Glomerular endothelial cell (primary cell): ENCODE measurements at places on chromosomes 5 and 9.

DNA sequence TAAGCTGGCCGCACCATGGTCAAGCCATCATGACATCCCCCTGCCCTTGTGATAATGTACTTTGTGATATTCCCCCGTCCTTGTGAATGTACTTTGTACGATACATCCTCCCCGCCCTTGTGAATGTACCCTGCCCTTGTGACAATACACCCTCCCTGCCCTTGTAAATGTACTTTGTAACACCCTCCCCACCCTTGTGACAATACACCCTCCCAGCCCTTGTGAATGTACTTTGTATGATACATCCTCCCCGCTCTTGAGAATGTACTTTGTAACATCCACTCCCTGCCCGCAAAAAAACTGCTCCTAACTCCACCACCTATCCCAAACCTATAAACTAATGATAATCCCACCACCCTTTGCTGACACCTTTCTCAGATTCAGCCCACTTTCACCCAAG, 313.8 kb downstream of the CTNND2 start:
- DNase-seq = no peak

GRCh38 chr5:56072863-56073766, 78.4 kb upstream of the IL6ST start:
- no peak for DNase-seq

DNA sequence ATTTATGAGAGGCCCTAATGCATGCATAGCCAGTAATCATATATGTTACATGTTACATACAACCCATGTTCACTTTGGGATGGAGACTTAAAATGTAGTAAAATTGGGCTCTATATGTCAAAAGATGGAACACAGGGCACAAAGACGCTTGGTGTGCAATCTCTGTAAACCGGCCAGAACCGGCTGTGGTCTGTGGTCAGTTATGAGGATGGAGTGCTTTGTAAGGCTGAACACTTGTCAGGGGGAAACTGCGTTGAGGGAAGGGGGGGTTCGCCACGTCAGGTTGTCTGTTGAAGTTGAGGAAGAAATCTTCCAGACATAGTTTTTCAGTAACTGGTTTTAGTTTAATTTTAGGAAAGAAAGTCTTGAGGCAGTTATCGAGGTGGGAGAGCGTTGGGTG, 2.7 kb upstream of the CKMT2 start:
- no peak for DNase-seq

DNA sequence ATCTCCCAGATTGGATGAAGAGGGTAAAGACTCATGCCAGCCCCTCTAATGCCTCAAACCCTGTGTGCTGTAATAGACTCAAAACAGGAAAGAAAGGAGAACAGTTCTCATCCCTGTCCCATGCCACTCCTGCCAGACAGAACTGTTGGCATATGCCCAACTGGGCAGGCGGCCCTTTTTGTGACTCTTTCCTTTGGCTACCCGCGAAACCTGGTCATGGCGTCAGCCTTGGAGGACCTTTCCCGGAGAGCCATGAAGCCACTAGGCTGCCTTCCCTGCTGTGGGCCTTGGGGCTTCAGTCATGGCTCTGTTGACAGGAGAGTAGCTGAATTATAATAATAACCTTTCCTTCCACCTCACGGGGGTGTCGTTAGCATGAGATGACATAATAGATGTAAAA, 75.9 kb upstream of the SEMA6A start:
- DNase-seq = no peak

GRCh38 chr9:128250839-128251731, 24.7 kb downstream of the GOLGA2 start:
- no peak for DNase-seq

DNA sequence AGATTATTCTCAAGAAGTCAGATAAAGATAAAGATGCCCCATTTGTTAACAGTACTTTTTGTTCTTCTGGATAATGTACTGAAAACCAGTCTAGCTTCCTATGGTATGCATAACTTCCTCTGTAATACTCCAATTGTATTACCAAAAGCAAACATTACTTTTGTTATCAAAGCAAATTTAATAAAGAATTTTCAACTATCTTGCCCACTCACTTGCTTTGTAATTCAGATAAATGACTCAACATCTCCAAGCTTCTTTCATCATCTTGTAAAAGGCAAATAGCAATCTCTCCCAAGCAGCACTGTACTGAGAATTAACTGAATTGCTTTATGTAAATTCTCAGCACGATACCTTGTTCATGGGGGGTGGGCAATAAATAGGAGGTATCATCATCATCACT, 98.3 kb downstream of the NFIB start:
- no peak for DNase-seq

- no peak for DNase-seq
Measured at GRCh38 chr5:75538211-75538610, 26.5 kb downstream of the POLK start.

DNA sequence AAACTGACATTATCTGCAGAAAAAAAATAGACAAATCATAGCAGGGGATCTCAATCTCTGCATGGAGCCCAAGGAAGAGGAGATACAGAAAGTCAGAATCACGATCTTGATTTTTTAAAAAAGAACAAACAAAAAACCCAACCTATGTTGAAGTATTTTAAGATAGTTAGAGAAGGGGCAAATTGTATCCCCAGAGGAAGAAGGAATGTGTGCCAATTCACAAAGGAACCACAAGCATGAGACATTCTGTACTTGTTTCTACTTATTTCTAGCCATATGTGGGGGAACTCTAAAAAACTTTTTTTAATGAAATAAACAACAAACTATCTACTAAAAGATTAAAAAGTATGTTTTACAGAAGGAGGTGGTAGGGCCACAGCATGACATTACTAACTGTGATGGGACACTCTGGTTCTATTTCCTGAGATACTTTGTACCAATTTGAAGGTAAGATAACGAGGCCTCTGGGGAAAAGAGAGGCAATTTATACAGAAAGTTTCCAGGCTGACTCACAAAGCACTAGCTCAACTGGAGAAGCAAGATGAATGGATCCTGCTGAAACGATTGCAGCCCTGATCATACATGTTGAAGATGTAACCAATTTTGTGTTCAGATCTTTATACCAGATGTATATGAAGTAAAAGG, 22.5 kb downstream of the RANBP3L start:
- no peak for DNase-seq

GRCh38 chr5:157549283-157549629, 26.3 kb downstream of the ADAM19 start:
- DNase-seq = no peak

- DNase-seq = no peak
Measured at GRCh38 chr5:7794311-7794710, 56.6 kb downstream of the CFAP90 start.

- no peak for DNase-seq
Measured at GRCh38 chr9:109186857-109187520, 19.9 kb upstream of the FRRS1L start.

GRCh38 chr5:150339165-150339564, 18.3 kb upstream of the TCOF1 start:
- DNase-seq = no peak

DNA sequence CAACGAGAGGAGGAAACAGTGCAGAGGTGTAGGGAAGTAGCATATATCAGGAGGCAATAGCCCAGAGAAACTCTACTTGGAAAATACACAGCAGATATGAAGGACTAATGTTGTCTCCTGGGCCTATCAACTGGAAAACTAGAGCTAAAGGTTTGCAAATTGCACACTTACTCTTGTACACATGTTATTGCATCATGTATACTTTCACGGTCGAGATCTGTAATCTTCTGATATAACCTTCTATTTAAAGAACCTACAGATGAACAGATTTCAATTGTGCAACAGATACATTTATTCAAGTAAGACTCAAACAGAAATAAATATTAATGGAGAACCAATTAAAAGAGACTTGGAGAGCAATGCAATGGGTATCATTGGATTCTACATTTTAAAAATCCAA, 256.3 kb upstream of the TMEM161B start:
- DNase-seq = no peak

- no peak for DNase-seq
Measured at GRCh38 chr9:81113453-81114124, 575.8 kb downstream of the TLE1 start.

DNA sequence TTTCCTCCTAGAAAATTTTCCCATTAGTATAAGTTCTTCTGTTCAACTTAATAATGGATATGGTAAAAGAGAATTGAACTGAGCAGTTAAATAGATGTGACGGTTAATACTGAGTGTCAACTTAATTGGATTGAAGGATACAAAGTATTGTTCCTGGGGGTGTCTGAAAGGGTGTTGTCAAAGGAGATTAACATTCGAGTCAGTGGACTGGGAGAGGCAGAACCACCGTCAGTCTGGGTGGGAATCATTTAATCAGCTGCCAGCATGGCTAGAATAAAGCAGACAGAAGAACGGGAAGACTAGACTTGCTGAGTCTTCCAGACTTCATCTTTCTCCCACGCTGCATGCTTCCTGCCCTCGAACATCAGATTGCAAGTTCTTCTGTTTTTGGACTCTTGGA, 689.6 kb upstream of the CDH10 start:
- DNase-seq = no peak

GRCh38 chr5:87313216-87313615, 45.5 kb downstream of the RASA1 start:
- DNase-seq = no peak

GRCh38 chr5:172597755-172598155, 43.3 kb upstream of the NEURL1B start:
- DNase-seq = no peak

- no peak for DNase-seq
Measured at GRCh38 chr9:98906273-98907040, 37.2 kb upstream of the COL15A1 start.

DNA sequence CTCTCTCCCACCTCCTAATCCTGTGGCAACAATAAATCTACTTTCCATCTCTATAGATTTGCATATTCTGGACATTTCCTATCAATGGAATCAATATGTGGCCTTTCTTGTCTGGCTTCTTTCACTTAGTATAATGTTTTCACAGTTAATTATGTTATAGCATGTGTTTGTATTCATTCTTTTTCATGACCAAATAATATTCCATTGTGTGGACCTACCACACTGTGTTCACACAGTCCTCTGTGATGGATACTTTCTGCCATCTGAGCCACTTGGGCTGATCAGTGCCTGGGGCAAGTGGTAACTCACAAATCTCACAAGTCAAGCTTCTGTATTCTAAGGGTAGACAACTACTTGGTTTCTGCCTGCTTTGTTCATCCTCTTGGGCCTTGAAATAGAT, 48.7 kb upstream of the POMT1 start:
- DNase-seq = no peak

DNA sequence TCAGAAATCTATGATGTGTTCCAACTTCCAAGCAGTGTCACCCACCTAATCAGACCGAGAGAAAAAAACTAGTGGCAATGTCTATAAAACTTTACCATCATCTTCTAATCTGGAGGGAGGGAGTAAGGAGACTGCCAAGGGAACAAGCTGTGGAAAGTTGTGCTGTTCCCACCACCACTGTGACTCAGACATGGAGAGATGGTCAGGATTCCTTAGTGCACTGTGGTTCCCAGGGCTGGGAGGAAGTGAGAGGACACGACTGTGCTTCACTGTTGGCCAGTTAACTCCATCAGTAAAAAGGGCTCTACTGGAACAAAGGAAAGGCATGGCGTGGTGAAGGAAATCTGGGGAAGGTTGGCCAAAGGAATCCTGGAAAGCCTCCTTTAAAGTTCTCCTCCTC, 18.8 kb downstream of the TICAM2 start:
- peak; percentile 67 for DNase-seq

GRCh38 chr5:131264451-131265099, 722 bp downstream of the CDC42SE2 start:
- no peak for DNase-seq

DNA sequence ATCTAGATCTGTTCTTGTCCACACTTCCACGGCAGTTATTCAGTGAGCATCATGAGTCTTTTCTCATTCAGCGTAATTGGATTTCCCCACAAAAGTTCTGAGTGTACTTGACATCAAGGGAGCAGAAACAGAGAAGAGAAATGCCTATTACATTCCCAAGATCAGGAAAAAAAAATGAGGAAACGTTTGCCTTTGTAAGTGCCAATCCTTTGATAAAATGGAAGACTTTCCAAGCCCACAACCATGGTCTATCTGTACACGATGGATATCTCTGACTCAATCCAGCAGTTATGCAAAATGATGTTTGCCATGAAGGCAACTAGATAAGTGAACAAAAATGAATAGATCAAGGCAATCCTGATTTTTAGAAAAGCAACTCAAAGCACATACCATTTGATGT, 235.9 kb downstream of the DOCK8 start:
- no peak for DNase-seq

GRCh38 chr9:116587919-116588318, 99.2 kb upstream of the TRIM32 start:
- no peak for DNase-seq

DNA sequence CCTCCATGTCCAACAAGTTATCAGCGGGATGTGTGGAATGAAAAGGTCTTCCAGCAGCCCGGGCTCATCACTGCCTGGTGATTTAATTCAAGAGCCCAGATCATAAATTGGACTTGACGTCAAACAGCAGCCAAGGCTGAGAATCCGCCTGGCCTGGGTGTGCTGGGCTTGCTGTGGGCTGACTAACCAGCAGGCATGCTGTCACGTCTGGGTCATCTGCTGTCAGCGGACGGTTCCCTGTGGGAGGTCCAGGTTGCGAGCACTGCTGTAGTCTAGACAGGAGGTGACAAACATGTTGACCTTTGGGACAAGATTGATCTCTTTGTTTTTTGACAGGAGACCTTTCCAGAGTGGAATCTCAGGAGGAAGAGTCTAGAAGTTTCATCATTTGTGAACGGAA, 289.7 kb downstream of the OSTF1 start:
- DNase-seq = no peak

GRCh38 chr9:121671612-121672155, 20.2 kb downstream of the DAB2IP start:
- no peak for DNase-seq

- peak; percentile 80 for DNase-seq
Measured at GRCh38 chr9:94065535-94065961, 18.7 kb upstream of the PTPDC1 start.

GRCh38 chr5:172952034-172952511, 7.2 kb upstream of the RPL26L1 start:
- DNase-seq = no peak

GRCh38 chr5:68239487-68239886, 23.9 kb downstream of the PIK3R1 start:
- DNase-seq = no peak

GRCh38 chr9:77991191-77991590, 40.4 kb downstream of the GNAQ start:
- DNase-seq = no peak

DNA sequence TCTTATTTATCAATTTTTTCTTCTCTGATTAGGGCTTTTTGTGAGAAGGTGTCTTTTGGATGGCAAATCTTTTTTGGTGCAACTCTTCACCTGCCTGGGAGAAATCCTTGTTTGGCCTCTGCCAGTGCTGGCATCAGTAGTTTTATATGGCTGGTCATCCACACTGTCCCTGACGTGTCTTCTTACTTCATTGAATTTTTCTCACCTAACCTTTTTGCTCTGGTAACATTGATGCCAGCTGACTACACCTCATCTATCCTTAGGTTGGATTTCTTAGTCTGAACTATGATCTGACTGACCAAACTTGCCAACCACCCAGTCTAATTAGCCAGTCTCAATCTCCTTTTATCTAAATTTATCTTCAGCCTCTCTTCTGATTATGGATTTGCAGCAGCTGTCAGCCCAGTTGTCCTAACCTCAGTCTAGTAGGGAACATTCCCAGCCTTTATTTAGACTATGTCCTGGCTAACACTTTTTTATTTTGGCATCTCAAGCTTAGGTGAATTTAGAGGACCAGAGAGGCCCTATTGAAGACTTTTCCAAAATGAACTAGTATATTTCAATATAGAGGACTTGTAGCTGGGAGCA, 10.6 kb upstream of the TMEM38B start:
- DNase-seq = no peak

- no peak for DNase-seq
Measured at GRCh38 chr5:62681117-62681850, 102.7 kb downstream of the LRRC70 start.
